ENCODE measurements at places on chromosomes 6 and 20. TPM values are rescaled to one million over a fixed set of nuclear protein-coding genes. Genes with fewer than 3 reads are reported as not detected.

- no peak for DNase-seq
- H3K4me1 ChIP-seq, result peaks cover 14% of the 10 kb centered on the region
- no peaks in the 10 kb centered on the region for H3K36me3 ChIP-seq
- H3K27me3 ChIP-seq, result no peaks in the 10 kb centered on the region
- no peak overlapping the region for H3K27ac ChIP-seq
- H3K4me3 ChIP-seq, result no peak overlapping the region
Observed at GRCh38 chr6:155422635-155423034, 33.0 kb downstream of the NOX3 start.

DNA sequence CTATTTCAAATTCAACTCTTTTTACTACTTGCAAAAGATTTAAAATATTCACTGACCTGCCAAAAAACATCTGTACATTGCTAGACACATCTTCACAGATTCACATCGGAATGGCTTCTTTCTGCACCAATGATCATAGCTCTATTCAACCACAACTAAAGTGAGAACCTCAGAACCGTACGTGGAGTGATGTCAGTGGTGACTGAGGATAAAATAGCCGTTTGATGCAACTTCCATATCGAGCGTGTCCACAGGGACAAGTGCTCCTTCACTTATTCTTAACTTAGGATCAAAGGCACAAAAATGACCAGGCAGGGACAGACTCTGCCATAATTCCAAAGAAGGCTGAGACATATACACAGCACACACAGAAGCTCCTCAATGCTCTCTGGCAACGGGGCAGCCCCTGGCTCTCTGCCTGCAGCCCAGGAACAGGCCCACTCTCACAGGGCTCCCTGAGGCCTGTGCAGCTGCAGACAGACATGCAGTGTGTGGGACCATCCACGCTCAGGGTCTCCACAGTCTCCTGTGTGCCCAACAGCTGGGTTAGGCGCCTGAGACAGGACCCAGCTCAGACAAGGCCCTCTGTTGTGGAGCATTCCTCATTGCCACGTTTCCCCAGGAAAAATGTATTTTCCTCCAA, 22.8 kb downstream of the FYN start:
- DNase-seq, result no peak
- H3K27me3 ChIP-seq, result no peaks in the 10 kb centered on the region
- peaks cover 95% of the 10 kb centered on the region for H3K4me1 ChIP-seq
- no peak overlapping the region for H3K4me3 ChIP-seq
- peak overlapping the region; percentile 58 for H3K27ac ChIP-seq

DNA sequence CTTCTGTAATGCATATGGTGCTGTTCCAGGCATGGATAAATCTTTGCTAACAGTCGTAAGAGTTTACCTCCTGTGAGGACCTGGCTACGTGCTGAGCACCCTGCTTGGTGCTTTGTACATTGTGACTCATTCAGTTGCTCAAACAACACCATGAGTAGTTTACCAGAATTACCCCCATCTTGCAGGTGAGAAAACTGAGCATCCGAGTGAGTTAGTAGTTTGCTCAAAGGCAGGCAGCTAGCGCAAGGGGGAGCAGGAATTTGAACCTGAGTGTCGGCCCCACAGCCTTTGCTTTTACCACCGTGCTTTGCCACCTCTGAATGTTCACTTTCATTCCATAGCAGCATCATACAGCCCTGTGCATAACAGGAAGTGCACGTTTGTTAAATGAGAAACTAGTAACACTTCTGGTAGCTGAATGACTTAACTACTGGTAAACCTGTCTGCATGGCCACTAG, 121.9 kb downstream of the MTHFD1L start:
- no peak overlapping the region for H3K27ac ChIP-seq
- no peaks in the 10 kb centered on the region for H3K4me1 ChIP-seq
- no peaks in the 10 kb centered on the region for H3K27me3 ChIP-seq
- no peak overlapping the region for H3K4me3 ChIP-seq
- no peaks in the 10 kb centered on the region for H3K36me3 ChIP-seq

GRCh38 chr20:36273414-36274180, 32.5 kb upstream of the DLGAP4 start:
- DNase-seq, result no peak
- H3K4me3 ChIP-seq, result no peak overlapping the region
- no peak overlapping the region for H3K27ac ChIP-seq

DNA sequence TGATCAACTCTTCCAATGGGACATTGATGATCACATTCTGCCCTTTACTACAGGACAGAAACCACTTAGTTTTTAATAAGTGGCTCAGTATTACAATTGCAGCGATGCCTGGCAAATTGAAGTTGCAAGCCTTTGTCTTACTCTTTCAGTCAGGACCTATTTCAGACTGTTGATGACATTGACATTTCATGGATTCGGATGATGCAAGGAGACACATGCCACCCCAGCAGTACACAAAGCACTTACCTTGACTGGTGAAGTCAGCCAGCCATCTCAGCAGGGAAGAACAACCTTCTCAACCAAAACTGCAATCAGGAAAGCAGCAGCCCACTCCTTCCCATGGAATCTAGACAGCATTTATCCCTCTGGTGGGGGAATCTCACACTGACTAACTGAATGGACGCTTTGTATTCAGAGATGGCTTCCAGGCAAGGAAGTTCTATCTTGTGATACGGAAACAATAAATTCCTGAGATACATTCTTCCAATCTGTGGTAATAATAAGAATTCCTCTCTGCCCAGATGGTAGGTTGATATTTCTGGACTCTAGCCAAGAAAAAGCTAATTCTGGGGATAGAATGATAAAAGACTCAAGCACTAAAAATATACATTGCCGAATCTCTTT, 24.8 kb downstream of the NFYA start:
- H3K27me3 ChIP-seq, result no peaks in the 10 kb centered on the region
- peaks cover 83% of the 10 kb centered on the region for H3K36me3 ChIP-seq
- no peak overlapping the region for H3K27ac ChIP-seq
- no peak overlapping the region for H3K4me3 ChIP-seq
- no peak for DNase-seq

- H3K27me3 ChIP-seq, result no peaks in the 10 kb centered on the region
- H3K4me3 ChIP-seq, result no peak overlapping the region
- H3K36me3 ChIP-seq, result no peaks in the 10 kb centered on the region
- H3K4me1 ChIP-seq, result no peaks in the 10 kb centered on the region
Observed at GRCh38 chr6:143579703-143580102, 68.2 kb upstream of the FUCA2 start.

The ARG1 gene
- total RNA-seq, result not detected

Data from naive thymus-derived CD4-positive, alpha-beta T cell (primary cell).